ENCODE measurements at places on chromosomes 16 and 17. TPM values are rescaled to one million over a fixed set of nuclear protein-coding genes. Genes with fewer than 3 reads are reported as not detected.

SULT1A4 gene
- polyA plus RNA-seq, result 35.2 TPM

- DNase-seq, result no peak
These were observed 2.9 kb upstream of the KCNH6 start for GRCh38 chr17:63519972-63520882.

DNA sequence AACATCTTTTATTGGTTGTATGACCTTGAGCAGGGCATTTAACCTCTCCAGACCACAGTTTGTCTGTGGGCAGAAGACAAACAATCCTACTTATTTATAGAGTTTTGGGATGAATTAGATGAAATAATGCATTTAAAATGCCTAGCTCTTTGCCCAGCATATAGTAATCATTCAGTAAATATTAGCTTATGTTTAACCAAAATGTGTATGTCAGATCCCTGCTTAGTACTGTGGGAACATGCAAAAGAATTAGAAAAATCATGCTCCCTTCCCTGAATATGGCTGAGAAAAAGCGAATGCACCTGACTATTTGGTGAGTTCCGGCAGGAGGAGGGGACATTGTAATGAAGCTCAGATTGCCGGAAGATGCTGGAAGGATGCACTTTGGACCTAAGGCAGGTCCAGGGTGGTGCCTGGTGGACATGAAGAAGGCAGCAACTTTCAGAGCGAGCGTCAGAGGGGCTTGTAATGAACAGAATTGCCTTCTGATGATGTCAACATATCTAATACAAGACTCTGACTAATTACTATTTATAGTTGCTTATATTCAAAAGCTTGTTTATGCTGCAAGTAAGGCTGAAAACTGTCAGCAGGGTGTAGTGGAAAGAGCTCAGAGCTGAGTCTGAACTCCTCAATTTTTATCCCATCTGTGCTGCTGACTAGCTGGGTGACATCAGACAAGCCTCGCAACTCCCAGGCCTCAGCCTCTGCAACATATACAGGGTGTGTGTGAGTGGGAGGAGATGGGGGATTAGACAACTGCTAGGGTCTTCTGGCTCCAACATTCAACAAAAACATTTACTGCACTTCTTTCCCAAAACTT, 221.2 kb downstream of the PRKCA start:
- no peak for DNase-seq

GRCh38 chr17:6523330-6523729, 33.0 kb downstream of the PITPNM3 start:
- no peak for DNase-seq

DNA sequence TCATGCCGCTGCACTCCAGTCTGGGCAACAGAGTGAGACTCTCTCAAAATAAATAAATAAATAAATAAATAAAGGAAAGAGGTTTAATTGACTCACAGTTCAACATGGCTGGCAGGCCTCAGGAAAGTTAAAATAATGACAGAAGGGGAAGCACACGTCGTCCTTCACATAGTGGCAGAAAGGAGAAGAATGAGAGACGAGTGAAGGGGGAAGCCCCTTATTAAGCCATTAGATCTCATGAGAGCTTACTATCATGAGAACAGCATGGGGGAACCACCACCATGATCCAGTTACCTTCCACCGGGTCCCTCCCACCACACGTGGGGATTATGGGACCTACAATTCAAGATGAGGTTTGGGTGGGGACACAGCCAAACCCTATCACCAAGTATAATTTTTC, 54.5 kb downstream of the PAFAH1B1 start:
- DNase-seq, result no peak

ORMDL3 gene
- 88.5 TPM for polyA plus RNA-seq

DNA sequence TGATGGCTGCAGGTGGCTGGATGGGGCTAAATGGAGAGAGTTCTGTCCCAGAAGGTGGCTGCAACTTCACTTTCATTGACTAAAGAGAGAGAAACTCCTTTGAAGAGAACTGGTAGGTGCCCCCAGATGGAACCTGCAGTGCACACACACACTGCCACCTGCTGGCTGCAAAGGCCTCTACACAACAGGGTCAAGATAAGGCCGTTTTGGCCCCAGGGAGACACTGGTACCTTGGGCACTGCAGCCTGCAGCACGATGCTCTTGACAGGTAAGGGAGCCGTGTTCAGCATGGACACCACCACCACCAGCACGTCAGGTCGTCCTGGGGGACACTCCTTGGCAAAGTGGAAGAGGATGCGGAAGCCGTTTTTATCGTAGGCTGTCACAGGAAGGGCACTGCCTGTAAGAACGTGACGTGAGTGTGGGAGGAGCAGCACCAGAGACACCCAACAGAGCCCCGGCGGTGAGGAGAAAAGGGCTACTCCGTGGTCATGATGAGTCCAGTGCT, 22.7 kb downstream of the GGA3 start:
- DNase-seq, result peak; percentile 21

DNA sequence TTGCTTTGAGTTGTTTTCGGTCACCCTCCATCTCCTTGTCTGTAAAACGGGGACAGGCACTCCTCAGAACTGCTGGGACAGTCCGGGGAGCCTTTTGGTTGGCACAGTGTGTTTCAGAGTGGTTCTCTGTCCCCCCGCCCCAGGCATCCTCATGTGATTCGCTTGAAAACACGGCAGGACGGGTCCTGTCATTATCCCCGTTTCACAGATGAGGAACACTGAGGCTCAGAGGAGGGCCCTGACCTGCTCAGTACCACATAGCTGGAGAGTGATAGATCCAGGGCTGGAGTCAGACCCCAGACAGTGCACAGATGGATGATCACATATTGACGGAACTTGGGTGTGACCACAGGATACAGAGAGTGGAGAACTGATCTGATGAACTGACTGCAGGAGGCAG, 13.5 kb upstream of the ADGRG1 start:
- no peak for DNase-seq

MYH3 gene
- polyA plus RNA-seq, result 5.3 TPM

CORO1A gene
- 14.0 TPM for polyA plus RNA-seq

DNA sequence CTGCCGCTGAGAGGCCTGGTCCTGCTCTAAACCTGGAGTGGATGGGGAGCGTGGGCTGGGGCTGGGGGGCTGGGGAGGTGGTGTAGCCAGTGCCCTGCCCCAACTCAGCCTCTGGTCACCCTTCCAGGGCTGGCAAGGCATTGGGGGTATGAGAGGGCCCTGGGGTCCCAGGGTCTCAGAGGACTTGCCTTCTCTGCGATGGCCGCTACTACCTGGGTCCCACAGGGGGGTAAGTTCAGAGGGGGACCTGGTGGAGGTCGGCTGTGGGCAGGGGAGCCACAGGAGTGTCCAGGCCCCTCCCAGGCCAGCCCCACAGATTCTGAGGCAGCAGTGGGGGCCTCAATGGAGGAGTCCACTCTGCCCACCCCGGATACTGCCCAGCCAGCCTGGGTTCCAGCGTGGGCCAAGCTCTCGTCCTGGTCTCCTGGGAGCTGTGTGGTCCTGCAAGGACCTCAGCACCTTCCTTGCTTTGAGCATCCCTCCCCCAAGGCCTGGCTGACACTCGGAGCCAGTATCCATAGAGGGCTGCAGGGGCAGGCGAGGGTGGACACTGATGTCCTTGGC, 20.5 kb downstream of the JPH3 start:
- no peak for DNase-seq

GRCh38 chr17:40541060-40541872, 24.0 kb downstream of the CCR7 start:
- DNase-seq, result no peak

PRDM7 gene
- 0.33 TPM for polyA plus RNA-seq

GRCh38 chr17:55440391-55440790, 18.8 kb upstream of the MMD start:
- no peak for DNase-seq

IRX5 gene
- 25.2 TPM for polyA plus RNA-seq

- no peak for DNase-seq
These were observed 31.7 kb downstream of the TOM1L2 start for GRCh38 chr17:17940441-17940911.

DNA sequence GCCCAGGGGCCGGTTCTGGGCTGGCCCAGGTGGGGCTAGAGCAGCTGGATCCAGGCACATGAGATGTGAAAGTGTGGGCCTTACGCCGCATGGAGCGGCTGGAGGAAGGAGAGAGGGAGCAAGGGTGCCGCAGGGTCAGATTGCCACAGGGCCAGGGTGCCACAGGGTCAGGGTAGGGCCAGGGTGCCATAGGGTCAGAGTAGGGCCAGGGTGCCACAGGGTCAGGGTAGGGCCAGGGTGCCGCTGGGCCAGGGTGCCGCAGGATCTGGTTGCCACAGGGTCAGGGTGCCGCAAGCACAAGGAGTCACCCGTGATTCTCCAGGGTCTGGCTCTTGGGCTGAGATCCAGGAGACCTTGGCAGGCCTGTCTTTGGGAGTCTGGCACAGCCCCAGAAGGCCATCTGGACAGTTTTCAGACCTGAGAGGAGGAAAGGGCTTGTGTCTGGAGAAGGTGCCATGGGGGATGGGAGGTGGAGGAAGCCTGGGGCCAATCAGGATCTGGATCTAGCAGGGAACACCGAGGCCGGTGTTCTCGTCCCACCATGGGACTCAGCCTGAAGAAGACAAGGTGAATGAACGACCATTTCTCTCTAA, 13.1 kb upstream of the LASP1NB start:
- DNase-seq, result no peak

- no peak for DNase-seq
These were observed 4.1 kb downstream of the USH1G start for GRCh38 chr17:74918906-74919305.
